ENCODE measurements at places on chromosomes 13 and 19.

DNA sequence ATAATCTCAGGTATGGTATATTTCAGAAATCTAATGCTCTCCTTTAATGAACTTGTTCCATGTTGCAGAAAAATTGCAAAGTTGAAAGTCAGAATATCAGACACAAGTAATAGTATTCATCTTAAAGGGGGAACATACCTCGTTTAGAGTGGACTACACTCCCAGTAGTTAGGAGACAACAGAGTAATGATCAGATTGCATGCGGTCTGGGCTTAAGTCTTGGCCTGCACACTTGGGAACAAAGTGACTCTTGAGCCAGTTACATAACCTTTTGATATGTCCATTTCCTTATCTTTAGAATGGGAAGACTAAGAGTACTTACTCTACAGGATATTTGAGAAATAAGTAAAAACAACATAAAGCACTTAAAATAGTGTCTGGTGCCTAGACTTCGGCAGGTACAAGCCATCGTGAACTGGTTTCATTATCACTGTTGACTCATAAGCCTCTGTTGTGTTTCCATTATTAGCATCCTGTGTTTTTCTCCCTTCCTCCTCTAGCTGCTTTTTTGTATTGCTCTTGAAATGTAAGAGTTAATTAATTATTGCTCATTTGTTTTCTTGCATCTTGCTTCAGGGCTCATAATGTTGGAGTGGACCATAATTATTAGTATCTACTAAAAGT is 53.0 kb downstream of the DPY19L3 start:
- no peak for DNase-seq

GRCh38 chr19:55091126-55091910 is 15.6 kb downstream of the EPS8L1 start:
- DNase-seq, result no peak

GRCh38 chr19:5635427-5635826 is 12.5 kb downstream of the SAFB start:
- no peak for DNase-seq

- DNase-seq, result no peak
These were observed 4.4 kb upstream of the PLEKHF1 start for GRCh38 chr19:29660835-29661234.

DNA sequence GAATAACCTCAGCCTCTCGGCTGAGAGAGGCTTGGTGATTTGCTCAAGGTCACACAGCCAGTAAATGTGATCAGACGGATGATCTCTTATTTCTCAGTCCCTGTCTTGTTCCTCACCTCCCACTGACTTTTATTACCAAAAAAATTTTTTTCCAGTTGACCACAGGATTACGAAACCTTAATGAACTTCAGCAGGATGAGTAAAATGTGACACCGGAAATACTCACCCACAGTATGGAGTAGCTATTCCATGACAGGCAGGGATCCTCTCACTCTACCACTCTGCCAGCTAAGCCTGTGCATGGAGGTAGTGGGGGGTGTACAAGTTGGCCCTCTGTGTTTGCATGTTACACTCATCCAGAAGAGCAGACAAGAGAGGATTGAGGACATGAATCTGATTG is 916.4 kb downstream of the UQCRFS1 start:
- no peak for DNase-seq
